ENCODE measurements at places on chromosomes 5 and 9.

DNA sequence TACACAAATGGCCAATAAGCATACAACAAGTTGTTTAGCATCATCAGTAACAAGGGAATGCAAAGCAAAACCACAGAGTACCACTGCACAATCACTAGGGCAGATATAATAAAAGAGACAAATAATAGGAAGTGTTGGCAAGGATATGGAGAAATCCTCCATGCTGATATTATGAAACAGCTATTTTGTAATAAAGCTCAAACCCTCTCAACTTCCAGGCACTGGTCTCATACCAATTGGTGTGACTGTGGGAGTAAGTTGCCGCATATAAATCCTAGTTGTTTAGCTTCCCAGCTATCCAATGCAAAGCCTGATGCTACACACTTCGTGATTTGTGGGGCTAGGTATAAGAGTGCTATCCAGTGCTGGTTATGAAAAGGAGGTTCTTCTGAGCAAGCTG, 88.6 kb downstream of the SMIM23 start:
- peak; percentile 34 for DNase-seq

DNA sequence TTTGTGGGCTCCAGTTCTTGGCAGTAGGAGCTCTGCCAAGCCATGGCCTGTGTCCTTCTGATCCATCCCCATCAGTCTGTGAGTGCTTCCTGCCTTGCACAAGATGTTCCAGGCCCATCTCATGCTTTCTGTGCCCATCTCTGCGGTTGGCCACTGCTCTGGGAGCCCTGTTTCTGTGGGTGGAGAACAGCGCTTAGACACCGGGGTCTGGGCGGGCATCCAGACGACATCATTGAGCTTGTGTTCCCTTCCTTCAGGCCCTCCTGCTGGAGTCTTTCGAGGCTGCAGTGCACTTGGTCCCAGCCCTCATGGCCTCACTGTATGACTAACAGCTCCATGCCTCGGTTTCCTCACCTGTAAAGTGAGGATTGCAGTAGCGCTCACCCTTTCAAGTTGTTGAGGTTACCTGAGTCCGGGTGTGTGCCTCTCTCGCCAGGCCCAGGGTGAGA, 14.9 kb upstream of the CARD19 start:
- DNase-seq: peak; percentile 33

- DNase-seq: no peak
These were observed 68.9 kb downstream of the PPIC start for GRCh38 chr5:122967625-122968024.

DNA sequence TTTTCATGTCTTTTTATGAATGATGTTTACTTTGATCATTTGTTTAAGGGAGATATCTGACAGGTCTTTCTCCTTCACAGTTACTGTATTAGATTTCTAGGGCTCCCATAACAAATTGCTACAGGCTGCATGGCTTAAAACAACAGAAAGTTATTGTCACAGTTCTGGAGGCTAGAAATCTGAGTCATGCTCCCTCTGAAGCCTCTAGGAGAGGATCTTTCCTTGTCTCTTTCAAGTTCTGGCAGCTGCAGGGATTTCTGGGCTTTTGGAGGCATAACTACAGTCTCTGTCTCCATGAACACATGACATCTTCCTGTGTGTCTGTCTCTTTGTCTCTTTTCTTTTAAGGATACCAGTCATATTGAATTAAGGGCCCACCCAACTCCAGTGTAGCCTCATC, 557.3 kb upstream of the SEMA6A start:
- DNase-seq: no peak

GRCh38 chr5:128477944-128478343, 60.1 kb downstream of the FBN2 start:
- DNase-seq: no peak

DNA sequence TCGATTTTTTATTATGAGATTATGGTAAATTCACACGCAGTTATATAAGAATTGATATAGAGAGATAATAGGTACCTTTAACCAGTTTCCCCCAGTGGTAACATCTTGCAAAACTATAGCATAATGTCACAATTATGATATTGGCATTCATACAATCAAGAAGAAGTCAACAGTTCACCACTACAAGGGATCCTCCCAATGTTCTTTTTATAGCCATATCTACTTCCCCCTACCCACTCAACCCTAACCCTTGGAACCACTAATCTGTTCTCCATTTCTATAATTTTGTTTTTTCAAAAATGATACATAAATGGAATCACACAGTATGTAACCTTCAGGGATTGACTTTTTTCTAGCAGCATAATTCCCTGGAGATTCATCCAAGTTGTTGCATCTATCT, 9.8 kb downstream of the ACTL7B start:
- no peak for DNase-seq

- no peak for DNase-seq
These were observed 79.7 kb downstream of the ELAVL2 start for GRCh38 chr9:23746317-23746716.

DNA sequence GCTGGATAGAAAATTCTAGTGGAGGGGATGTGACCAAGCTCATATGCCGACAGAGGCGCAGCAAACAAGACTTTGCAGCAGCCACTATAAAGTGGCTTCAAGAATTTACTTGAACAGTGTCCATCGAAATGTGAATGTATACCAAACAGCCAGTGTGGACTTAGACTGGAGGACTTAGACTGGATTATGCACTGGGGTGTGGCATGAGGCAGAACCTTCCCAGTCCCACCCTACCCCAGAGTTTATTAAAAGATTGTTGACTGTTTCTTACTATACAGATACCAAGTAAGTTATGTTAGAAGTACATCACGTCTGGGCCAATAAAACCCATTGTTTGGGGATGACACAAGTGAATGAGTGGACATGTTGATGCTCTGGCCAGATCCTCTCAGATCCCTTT, 561.3 kb upstream of the KLF4 start:
- no peak for DNase-seq

DNA sequence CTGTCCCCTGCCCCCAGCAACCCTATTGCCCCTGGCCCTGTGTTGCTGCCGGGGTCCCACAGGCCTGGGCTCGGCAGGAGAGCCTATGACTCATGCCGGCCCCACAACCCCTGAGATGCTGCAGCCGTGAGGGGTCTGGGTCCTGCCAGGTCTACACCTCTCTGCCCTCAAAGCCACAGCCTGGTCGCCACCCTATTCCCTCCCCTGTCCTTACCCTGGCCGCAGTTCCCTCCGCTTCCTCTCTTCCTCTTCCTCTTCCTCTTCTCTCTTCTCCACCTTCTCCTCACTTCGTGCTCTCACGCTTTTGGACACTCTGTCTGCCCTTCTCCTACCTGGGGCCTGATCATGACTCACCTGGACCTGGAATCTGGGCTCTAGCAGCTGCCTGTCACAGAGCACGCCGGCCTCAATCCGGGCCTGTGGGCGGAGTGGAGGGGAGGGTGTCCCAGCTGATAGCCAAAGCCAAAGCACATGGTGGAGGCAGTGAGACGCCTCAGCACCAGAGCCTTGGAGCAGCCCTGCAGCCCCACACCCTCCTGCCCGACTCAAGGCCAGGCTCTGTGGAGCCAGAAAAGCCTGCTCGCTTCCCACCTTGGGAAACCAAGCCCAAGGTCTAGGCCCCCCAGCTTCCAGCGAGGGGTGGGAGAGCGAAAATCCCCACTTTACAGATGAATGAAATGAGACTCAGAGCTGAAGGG, 26.8 kb upstream of the CSF1R start:
- peak; percentile 45 for DNase-seq

GRCh38 chr9:23644326-23644725, 181.7 kb downstream of the ELAVL2 start:
- DNase-seq: no peak

- DNase-seq: no peak
These were observed 181.0 kb upstream of the CLINT1 start for GRCh38 chr5:158039911-158040347.

DNA sequence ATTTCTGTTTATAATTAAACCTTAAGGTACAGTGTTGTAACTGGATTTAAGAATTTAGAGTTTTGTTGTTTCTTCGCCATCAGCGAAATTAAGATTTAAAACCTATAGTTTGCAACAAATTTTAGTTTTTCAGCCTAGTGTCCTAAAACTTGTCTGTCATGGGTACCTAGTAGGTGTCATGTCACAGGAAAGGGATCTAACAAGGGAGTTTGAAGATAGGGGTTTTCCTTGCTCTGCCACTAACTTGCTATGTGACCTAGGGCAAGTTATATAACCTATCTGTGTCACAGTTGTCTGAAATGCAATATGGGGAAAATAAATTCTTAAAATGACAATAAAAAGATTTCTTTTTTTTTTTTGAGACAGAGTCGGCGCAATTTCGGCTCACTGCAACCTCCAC, 9.2 kb upstream of the ABL1 start:
- DNase-seq: no peak

- DNase-seq: peak; percentile 98
These were observed 2.1 kb downstream of the MSANTD3 start for GRCh38 chr9:100428871-100429654.

- DNase-seq: peak; percentile 32
These were observed 302.7 kb downstream of the PLK2 start for GRCh38 chr5:58156973-58157701.

DNA sequence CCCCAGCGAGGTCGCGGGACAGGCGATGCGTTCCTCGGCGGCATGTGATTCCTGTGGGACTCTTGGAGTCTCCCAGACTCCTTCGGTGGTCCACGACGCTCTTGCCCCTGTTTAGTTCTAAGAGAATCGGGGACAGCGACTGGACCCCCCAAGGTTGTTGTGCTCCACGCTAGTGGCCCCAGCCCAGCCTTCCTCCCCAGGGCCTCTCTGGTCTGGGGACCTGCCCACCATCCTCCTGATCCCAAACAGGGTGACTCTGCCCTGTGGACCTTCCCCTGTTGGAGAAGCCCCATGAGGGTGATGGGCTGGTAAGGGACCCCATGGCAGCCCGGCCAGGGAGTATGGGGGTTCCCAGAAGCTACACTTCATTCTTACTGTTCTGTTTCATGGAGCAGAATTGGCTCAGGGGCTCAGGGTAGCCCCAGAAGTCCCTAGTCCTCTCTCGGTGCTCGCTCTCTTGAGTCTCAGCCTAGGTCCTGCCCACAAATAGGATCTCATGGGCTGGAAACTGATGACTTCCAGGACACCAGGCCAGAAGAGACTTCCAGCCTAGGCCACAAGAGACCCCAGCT, 880 bp downstream of the CARD19 start:
- no peak for DNase-seq

- DNase-seq: no peak
These were observed 60.6 kb downstream of the HSD17B3 start for GRCh38 chr9:96241391-96241809.

- DNase-seq: peak; percentile 20
These were observed 98.9 kb upstream of the PHYKPL start for GRCh38 chr5:178331491-178331996.

- DNase-seq: no peak
These were observed 6.8 kb upstream of the GRAMD2B start for GRCh38 chr5:126416266-126416925.

DNA sequence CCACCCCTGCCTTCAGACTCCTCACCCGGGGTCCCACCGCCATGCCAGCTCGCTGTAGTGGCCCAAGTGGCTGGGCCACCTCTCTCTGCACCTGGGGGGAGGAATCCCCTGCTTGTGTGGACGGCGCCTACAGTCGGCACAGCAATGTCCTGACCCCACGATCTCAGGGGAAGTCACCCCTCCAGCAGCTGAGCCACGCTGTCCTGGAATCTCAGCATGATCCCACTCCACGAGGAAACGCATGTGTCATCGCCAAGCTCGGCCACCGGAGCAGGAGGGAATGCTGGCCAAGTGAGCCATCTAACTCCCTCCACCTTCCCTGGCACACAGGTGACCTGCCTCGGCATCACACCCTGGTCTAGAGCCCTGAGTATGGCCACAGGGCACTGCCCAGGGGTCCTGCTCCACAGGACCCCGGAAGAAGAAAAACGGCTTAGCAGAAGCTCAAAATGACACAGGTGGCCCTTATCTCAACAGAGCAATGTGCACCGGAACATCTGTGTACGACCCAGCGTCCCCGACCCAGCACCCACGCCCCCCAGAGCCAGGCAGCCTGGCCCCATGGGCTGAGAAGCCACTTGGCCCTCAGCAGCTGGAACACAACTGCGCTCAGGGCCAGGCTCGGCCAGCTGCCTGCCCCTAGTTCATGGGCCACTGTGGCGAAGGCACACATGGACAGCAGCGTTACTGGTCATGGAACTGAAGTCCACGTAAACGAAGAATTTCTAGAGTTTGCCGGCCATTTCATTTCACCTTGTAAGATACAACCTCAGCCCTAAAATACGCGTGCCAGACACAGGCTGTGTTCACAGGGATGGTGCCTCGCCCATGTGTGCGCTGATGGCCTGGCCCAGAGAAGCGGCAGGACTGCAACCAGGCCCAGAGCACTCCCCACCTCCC, 23.4 kb upstream of the CAMSAP1 start:
- no peak for DNase-seq

GRCh38 chr5:125196481-125197111, 450.2 kb upstream of the ZNF608 start:
- DNase-seq: peak; percentile 43

DNA sequence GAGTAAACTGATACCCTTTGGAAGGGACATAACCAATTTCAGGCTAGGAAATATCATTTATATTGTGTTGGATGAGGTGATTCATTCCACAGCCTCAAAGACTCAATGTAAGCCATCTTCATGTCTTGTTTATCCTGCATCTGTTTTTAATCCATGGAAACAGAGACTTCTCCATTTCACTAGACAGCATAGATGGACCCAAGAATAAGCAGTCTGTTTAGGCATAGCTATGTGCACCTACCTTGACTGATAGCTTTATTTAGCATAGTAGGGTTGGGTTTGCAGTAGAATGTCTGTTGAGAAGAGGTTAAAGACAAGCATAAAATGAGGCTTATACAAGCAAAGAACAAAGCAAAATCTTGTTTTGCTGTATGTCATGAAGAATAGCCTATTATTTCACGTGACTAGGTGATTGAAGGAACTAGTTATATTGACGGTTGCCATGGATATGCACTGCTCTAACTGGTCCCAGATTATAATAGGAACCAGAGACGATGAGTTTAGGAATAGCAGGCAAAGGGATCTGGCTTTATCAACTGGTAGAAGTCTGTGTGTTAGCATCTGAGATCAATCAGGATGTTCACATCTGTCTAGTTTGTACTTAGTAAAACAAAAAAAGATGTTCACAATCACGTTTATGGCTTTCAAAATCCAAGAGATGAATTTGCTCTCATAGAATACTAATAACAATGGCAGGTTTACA, 154.8 kb upstream of the KLF9 start:
- no peak for DNase-seq
